Muscle of leg (tissue), 16 donors: ENCODE measurements at places on chromosomes 12 and 14. TPM values are rescaled to one million over a fixed set of nuclear protein-coding genes. Genes with fewer than 3 reads are reported as not detected.

DNA sequence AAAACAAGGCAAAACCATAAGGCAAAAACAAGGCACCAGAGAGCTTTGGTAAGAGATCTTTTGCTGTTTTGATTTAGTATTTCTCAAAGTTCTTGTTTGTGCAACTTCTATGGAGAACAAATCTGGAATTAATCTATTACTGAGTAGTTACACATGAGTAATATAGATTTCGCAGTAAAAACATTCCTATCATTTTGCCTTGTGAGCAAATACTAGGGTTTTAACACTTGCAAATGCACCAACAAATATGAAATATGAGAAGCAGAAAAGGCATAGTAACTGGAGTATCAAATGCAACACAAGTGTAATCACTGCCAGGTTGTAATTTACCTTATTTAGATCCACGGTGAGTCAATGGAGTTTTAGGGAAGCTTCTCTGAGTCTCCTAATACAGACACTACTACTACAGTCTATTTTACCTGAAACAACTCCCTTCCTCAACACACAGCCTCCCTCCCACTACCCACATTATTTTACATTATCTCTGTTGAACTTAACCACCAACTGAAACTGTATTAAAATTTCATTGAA, 324.1 kb downstream of the FLRT2 start:
- DNase-seq: no peak

DNA sequence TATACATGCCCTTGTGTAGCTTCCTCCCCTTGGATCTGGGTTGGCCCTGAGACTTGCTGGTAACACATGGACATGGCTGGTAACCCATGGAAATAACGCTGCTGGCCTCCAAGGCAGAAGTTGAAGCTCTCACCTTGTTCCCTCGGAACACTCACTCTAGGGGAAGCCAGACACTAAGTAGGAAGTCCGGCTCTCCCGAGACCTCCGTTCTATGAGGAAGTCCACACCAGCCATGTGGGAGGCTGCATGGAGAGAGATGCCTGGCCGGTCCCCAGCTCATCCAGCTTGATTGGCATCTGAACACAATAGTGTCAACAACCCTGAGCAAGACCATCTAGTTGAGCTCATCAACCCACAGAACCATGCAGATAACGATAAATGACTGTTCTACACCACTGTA, 39.7 kb upstream of the VRK1 start:
- DNase-seq: no peak

- DNase-seq: no peak
These were observed 36.8 kb downstream of the GOLGA5 start for GRCh38 chr14:92830902-92831301.

DNA sequence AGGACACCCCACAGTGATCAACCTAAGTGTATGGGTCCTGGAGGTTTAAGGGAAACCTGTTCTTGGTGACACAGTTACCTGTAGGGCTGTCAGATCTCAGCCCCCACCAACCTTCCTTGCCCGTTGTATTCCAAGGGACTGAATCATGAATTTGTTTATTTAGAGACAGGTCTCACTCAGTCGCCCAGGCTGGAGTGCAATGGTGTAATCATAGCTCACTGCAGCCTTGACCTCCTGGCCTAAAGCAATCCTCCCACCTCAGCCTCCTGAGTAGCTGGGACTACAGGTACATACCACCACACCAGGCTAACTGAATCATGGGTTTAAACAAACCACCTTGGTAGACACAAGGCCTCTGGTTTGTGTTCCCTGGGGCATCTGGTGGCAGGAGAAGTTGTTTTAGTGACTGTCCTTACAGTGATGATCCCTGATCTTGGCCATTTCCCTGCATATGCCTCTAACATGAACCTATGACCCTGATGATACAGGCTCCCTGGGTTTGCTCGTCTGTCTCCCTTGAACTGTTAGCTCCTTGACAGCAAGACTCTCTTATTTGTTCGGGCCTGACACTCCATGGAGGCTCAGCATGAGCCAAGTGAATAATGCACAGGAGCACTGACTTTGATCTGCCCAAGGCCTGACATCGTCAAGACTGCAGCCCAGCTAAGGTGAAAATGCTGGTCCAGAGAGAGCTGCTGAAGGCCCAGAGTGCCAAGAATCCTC, 47.9 kb downstream of the PITPNM2 start:
- no peak for DNase-seq

The KRT8 gene
- 3.3 TPM for polyA plus RNA-seq

- no peak for DNase-seq
These were observed 11.9 kb downstream of the GLTP start for GRCh38 chr12:109868182-109869051.
